Tibial artery (tissue), 4 donors: ENCODE measurements at places on chromosomes 2 and 18.
A peak's percentile ranks its signal among the peaks of the same experiment; 100 is the strongest.

DNA sequence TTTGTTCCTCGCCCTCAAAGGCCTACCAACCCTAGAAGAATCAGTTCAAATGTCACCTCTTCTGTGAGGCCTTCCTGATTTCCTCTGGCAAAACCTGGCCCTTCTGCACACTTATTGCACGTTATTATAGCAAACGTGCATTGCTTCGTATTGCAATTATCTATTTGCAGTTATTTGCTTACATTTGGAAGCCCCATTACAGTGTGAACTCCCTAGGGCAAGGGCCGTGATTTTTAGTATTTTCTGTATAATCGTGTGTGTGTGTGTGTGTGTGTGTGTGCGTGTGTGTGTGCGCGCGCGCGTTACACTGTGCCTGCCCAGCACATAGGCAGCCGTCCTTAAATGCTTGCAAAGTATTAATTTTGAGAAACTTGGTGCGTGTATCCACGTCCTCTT lies 460 bp upstream of the SEMA4F start:
- DNase-seq = no peak

DNA sequence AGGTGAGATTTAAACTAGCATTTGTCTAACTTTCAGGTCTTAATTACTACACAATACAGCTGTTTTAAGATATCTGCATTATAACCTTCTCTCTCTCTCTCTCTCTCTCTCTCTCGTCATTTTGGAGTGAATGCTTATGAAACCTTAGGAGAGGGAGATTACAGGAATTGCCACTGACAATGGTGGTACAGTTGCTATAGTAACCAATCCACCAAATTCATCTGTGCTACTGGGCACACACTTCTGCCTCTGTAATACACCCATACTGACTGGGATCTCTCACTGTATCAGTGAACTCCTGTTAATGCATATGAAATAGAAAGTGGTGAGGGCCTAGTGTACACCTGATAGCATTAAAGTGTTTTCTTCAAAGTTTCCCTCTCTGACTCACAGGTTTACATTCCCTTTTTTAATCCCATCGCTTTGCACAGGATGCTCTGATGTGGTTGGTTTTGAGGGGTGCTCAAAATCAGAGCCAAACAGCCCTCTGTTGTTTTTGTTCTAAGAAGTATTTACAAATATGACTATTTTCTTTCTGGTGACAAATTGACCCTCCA lies 13.1 kb downstream of the KLHL14 start:
- DNase-seq = no peak

GRCh38 chr18:10453806-10454680 lies at the start of gene APCDD1:
APCDD1 (plus strand) TSS chr18:10454635; CDS start chr18:10454982, 347 bp downstream.
- peak; percentile 87 for DNase-seq

DNA sequence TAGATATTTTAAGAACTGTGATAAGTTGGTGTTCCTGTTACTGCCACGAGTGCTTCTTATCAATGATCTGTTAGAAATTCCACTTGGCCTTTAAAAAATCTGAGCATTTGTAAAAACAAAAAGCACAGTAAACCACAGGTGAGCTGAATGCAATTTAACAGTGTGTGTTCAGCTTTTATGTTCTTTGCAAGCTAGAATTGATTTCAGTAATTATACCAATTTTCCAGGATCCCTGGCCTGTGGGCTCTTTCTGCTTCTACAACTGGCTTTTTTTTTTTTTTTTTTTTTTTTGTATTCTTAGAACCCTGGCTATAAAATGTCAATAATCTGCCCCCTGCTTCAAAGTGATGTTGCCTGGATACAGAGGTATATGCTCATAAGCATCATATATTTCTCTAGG lies 548.5 kb upstream of the SLC8A1 start:
- no peak for DNase-seq

GRCh38 chr2:189116979-189117378 lies 62.6 kb downstream of the COL5A2 start:
- no peak for DNase-seq

GRCh38 chr2:205994344-205994743 lies 91.6 kb downstream of the INO80D start:
- DNase-seq = no peak

GRCh38 chr18:35671966-35672603 lies 90.5 kb downstream of the GALNT1 start:
- no peak for DNase-seq

DNA sequence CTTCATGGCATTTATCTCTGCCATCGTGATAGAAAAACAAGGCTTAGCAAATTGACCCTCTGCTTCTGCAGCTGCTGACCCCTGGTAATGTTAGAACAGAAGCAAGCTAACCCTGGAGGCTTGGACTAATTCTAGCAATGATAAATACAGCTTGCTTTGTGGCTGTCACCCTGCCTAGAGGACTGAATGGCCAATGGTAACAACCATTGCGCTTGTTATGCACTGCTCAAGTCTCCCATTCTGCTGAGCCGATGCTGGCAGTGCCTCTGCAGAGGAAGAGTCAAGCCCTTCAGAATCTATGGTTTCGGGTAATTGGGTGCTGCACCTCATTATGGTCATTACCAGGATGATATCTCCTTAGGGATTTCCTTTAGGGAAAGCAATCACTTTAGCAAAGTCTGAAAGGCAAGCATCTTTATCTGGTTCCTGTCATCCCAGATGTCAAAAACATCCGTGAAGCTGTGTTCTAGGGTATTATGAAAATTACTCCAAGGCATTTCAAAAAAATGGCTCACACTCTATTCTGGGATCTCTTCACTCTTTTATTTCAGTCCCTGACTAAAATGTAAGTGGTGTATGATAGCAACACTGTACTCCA lies 186.8 kb upstream of the DLGAP1 start:
- no peak for DNase-seq

GRCh38 chr2:233700028-233700635 lies 7.4 kb downstream of the UGT1A6 start:
- DNase-seq = no peak
